ENCODE measurements at places on chromosomes 7 and 10.

DNA sequence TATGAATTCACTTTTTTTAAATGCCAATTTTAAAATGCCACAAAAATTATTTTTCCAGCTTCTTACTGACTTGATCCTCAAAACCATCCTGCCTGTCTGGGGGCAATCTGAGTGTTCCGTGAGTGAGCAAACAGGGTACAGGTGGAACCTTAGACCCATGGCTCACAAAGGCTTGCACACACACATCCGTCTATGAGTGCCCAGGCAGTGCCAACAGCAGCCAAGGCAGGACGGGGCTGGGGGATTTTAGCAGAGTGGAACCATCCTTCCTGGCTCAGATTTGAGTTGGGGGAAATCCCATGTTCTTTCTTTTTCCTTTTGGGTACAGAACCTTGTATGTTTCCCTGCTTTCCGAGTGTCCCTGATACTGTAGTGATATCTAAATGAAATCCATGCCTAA, 377.7 kb upstream of the MGMT start:
- DNase-seq: no peak

- no peak for DNase-seq
Observed at GRCh38 chr7:85055196-85055595, 131.7 kb downstream of the SEMA3D start.

- no peak for DNase-seq
Observed at GRCh38 chr7:44220358-44221112, 19.8 kb downstream of the YKT6 start.

DNA sequence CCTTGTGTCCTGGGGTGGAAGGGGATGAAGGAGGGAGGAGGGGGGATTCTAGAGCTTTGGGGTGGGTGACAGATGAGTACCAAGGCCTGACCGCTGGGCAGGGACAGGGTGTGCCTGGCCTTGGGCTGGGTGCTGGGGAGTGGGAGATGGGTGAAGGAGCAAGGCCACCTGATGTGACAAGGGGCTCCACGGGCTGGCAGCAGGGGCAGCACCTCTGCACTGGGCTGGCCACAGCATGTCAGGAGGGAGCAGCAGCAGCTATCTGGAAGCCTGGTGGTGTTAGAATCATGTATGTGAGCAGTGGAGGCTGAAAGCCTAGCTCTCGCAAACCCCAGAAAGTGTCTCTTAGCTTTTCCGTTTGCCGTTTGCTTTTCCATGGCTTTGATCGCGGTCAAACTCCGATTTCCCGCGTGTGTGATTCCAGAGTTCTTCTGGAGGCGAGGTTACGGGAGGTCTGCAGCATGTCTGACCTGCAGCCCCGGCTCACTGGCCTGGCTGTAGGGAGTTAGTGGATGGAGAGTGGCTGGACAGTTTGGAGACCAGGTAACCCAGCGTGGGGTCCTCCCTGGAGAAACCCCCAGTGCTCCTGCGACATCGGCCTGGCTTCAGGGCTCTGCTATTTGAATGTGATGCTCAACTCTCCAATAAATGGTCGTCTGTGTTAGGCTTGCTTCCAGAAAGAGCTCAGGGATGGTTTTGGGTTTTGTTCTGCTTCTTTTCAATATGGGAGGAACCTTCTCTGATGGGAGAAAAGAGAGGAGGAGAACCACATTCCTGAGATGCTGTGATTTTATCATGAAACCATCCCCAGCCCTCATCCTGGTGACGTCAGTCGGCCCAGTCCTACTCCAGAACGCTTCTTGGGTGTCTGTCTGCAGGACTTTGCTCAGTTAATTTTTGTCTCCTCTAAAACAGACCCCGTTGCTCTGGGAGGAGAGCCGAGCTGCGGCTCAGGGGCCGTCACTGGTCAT, 105.5 kb downstream of the CUX1 start:
- no peak for DNase-seq

DNA sequence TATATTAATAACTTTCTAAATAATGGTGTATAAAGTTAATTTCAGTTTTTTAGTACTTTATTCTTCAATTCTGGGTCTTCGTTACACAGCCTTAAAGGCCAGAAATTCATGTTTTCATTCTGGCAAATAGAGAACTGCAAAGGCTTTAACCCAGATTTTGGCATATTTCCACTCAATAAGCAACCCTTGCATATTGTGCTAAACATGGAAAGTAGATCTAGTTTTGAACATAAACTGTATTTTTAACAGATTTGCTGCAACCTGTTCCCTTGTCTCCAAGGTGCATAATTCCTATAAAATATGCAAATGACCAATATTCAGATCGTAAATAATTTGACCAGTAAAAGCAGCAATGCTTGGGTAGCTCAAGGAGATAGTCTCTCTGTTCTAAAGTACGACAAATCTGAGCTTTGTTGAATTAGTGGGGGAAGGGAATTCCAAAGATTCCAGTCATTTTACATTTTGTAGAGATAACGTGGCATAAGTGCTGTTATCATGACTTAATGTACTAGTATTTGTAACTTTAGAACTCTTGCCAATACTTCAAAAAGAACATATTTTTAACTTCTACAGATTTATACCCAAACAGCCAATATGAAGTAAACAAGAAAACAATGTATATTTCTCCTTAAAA, 46.4 kb upstream of the RSBN1L start:
- no peak for DNase-seq

- DNase-seq: no peak
Observed at GRCh38 chr10:22635650-22636049, 78.7 kb downstream of the PIP4K2A start.

DNA sequence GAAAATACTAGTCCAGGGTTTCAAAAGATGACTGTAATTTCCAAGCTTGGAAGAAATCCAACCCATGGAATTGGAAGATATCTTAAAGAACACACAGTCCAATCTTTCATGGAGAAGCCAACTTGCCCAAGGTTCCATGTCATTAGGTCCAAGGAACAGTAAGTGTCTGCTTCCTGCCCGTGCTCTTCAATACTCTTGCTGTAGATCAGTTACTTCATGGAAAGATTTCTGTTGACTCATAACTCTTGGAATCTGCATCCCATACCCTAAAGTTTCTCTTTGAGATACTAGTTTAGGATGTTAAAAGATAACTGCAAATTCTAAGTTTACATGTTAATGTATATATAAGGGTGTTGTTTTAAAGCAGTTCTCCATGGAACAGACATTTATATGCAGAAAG, 127.9 kb upstream of the SLC13A1 start:
- no peak for DNase-seq

GRCh38 chr7:53491051-53491450, 455.6 kb downstream of the POM121L12 start:
- DNase-seq: no peak

GRCh38 chr10:67697724-67698131, 1.7 kb upstream of the CTNNA3 start:
- DNase-seq: peak; percentile 59

- DNase-seq: no peak
Observed at GRCh38 chr10:120480848-120481247, 23.8 kb downstream of the PLPP4 start.

DNA sequence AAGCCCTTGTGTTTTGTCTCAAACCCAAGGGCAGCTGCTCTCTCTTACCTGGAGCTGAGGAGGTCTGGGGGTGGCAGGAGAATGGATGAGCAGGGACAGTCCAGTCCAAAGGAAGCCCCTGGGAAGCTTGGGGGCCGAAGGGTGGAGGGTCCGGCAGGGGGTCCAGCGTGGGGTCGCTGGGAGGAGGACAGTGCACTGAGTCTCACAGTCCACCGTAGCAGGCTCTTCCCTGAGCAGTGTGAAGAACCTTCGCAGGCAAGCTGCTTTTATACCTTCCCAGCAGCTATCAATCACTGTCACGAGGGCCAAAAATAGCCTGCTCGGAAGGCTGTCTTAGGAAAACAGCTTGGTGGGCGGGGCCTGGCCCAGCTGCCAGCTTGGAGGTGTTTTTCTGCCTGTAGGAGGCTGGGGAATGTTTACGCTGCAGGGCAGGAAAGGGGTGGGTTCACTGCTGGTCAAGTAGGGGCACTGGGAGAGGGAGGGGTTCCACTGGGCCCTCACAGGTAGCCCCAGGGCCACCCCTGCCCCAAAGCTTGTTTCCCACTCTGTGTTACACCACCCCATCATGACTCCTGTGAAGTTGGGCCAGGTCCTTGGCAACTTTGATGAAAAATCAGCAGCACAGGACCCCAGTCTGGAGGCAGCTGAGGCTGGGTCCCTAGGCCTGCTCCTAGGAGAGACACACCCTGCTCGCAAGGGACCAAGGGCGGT, at the start of gene DEPP1:
DEPP1 (minus strand) TSS at position 240 of the 711 bp plus-strand sequence. CDS start 779 bp downstream, outside the sequence.
- no peak for DNase-seq

DNA sequence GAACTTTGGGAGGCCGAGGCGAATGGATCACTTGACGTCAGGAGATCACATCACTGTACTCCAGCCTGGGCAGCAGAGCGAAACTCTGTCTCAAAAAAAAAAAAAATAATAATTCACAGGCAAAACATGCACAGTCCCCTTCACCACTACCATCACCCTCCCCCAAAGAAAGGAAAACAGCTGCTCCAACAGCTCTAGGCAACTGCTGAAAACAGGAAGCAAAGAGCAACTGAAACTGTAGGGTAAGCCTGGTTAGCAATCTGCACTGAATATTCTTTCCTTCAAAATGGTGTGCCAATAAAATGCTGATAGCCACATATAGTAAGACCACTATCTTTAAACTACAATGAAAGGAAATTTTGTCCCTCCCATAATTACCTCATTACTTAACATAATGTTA, 11.8 kb downstream of the NT5C2 start:
- DNase-seq: no peak

- no peak for DNase-seq
Observed at GRCh38 chr10:104065748-104066147, 19.9 kb downstream of the COL17A1 start.

DNA sequence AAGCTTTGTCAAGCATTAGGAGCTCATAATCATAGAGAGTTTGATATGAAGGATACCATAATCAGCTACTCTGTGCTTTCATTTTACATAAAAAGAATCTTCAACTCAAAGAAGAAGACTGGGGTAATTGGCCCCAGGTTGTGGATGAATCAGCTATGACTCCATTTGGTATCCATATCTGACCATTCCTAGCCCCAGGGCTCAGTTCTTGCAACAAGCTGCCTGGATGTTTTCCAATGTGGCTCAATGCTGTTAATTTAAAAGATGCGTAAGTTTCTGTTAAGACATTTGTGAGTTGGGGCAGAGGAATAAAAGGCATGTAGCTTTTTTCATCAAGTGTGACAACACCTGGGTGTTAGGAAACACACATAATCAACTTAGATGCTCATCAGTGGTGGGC, 951.1 kb downstream of the NRG3 start:
- no peak for DNase-seq

GRCh38 chr7:77242554-77242953, 42.9 kb upstream of the FGL2 start:
- DNase-seq: no peak

- DNase-seq: no peak
Observed at GRCh38 chr10:61399406-61399805, 53.8 kb downstream of the TMEM26 start.
